ENCODE measurements at places on chromosomes 7 and 10.

DNA sequence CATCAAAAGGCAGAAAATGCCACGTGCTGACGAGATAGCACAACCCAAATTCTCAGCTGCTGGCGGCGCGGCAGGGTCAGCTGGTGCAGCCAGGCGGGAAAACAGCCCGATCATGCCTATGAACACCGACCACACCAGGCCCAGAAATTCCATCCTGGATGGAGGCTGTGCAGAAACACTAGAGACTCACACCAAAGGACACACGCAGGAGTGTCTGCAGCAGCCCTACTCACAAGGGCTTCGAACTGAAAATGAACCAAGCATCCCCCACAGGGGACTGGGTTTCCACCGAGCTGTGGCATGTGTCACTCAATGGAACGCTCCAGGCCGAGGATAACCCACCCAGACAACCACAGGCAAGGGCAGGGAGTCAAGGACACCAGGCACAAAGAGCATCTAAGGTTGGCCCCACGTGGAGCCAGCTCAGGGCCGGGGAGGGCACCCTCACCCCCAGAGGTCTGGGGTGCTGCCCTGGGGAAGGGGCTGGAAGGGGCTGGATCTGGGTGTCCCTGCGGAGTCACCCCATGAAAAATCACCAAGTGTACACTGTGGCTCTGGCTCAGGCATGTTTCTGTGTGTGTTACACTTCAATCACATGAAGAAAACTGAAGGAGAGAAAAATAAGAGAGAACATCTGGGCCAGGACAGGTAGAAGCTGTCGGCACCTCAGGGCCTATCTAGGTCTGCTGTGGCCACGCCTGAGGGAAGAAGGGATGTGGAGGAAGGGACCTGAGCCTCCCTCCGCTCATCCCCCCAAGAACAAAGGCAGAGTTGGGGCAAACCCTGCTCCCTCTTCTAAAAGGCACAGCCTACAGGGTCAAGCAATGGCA lies 33.0 kb downstream of the RASGEF1A start:
- peak; percentile 4 for DNase-seq

- DNase-seq, result no peak
Observed at GRCh38 chr10:30404540-30404939, 29.4 kb upstream of the MAP3K8 start.

DNA sequence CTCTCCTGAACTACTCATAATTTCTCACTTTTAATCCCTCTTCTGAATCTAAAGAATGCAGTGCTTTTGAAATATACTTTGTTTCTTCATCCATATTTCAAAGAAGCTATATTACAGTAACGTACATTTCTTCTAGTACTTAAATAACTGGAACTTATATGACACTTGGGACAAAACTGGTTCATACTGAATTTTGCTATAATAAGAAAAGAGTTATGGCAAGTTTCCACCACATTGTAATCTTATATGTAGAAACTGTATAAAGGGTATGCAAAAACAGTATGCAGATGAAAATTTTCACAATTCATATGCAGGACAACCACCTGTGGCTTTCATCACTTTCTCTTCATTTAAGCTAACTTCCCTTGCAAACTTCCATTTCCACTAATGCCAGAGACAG lies 785.7 kb downstream of the CNTNAP2 start:
- DNase-seq, result no peak

- no peak for DNase-seq
Observed at GRCh38 chr7:155811895-155812761, at the start of gene SHH. SHH (minus strand) TSS chr7:155812463; CDS start chr7:155812122, 341 bp downstream.

GRCh38 chr10:18666810-18667209 lies 7.6 kb downstream of the ARL5B start:
- DNase-seq, result no peak

All from activated CD8-positive, alpha-beta memory T cell treated with anti-CD3 and anti-CD28 coated beads, Interleukin-2, amount 50 U/mL, for 4 hours (primary cell).